Activated naive CD8-positive, alpha-beta T cell treated with anti-CD3 and anti-CD28 coated beads for 36 hours (primary cell): ENCODE measurements at places on chromosomes 13 and 19.
A peak's percentile ranks its signal among the peaks of the same experiment; 100 is the strongest.

DNA sequence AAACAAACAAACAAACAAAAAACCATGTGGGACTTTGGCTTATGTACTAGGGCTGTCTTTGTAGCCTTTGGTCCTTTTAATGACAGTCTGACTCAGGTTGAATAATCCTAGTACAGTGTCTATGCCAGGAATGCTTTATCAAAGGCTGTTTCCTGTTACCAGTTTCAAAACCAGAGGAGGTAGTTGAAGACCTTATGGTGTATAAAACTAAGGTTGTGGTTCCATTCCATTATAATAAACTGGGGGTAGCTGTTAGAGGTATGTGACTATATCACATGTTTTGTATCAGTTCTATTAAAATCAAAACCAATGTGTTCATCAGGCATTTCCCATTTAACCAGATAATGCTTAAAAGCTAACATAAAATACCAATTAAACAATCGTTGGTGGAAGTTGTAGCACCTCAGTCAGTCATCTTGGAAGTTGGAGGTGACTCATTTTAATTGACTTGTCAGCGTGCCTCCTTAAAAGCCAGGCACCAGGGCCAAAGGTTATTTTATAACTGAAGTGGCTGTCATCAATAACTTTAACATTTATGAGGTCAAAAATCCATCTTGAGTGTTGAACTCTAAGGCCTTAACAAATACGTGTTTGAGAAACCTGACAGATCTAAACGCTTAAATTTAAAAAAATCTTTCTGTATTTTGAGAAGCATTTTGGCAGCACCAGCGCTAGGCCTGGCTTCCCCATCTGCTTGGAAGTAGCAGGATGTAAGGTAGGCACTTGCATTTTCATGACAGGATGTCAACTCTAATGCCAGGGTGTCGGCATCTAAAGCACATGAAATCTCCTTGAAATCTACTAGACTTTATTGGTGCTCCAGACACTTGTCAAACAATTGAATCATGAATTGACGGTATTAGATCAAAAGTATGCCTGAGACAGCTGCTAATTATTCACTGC lies 162.5 kb downstream of the LMO7 start:
- H3K4me1 ChIP-seq, result peaks cover 37% of the 10 kb centered on the region
- no peak overlapping the region for H3K4me3 ChIP-seq
- DNase-seq, result peak; percentile 6
- H3K27ac ChIP-seq, result peak overlapping the region; percentile 9

DNA sequence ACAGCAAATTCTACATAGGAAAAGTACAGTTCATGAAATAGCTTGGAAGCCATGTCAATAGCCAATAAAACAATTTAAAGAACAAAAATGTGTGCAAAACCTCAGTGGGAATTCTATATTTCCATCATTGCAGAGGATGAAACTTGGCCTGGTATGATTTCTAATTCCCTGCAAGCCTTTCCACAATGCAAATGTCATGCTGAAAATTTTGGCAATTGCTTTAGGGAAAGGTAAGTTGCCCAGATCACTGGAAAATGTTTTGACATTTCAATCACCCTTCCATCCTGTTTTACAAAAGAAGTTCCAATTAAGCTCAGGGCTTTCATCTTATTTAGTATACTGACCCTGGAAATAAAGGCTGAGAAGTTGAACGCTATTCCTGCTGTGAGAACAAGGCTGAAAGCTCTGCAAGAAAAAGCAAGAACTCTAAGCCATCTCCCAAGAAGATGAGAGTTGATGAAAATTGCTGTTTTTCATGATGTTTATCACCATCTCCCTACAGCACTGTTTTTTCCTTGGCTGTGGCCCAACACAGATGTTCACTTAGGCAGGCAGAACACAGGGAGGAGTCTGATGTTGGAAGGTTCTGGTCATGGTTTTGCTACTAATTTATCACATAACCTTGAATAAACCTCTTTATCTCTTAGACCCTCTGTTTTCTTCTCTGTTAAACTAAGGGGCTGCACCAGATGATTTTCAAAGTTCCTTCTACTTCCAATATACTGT lies 263.7 kb downstream of the KCTD12 start:
- no peak overlapping the region for H3K27ac ChIP-seq
- H3K36me3 ChIP-seq, result no peaks in the 10 kb centered on the region
- H3K4me1 ChIP-seq, result no peaks in the 10 kb centered on the region
- H3K4me3 ChIP-seq, result no peak overlapping the region
- no peak for DNase-seq
- H3K27me3 ChIP-seq, result peaks cover 21% of the 10 kb centered on the region

DNA sequence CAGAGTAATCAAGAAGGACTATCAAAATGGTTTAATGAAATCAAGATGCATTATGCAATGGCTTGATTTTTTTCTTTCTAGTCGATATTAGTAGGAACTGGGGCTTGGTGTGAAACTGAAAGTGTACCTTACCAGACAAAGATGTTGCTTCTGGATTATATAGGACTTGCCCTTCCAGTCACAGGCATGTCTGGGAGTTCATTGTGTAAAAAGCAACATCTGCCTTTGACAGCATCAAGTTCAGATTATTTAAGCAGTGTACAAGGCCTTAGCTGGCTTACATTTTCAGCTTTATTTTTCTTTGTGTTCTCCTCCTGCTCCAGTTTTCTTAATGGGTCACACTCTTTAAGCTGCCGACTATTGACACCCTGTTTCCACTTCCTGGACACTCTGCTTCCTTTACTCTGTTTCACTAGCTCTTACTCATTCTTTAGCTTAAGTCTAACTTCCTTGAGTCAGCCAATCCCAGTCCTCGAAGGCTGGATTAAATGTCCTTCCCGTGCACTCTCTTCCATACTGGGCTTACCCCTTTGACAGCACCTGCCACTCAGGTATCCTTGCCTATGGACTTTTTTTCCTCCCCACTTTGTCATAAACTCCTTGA lies 29.4 kb upstream of the OLFM4 start:
- no peaks in the 10 kb centered on the region for H3K36me3 ChIP-seq
- H3K4me1 ChIP-seq, result no peaks in the 10 kb centered on the region
- no peak for DNase-seq
- H3K4me3 ChIP-seq, result no peak overlapping the region

GRCh38 chr13:89454681-89455080 lies 1783.5 kb downstream of the SLITRK5 start:
- no peak overlapping the region for H3K4me3 ChIP-seq
- no peaks in the 10 kb centered on the region for H3K4me1 ChIP-seq
- H3K36me3 ChIP-seq, result no peaks in the 10 kb centered on the region

- DNase-seq, result no peak
- H3K27me3 ChIP-seq, result peaks cover 36% of the 10 kb centered on the region
- peaks cover 3% of the 10 kb centered on the region for H3K4me1 ChIP-seq
- no peak overlapping the region for H3K4me3 ChIP-seq
- no peak overlapping the region for H3K27ac ChIP-seq
These were observed 5.3 kb downstream of the GPC6 start for GRCh38 chr13:93231867-93232266.

DNA sequence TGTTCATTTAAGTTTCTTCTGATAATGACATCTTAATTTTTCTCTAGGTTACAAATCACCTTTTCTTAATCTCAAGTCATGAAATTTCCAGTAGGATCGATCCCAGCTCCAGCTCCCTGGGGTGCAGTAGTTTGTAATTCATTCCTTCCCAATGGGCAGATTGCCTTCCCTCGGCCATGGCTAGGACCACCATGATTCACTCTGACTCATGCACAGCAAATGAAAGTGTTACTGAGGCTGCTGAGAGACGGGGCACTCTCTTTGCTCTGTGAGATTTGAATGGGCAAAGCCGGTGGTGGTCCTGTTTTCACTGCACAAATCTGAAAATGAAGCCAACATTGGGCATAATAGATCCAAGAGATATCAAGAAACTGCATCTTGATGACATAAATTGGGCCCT lies 202.8 kb upstream of the IRS2 start:
- peaks cover 6% of the 10 kb centered on the region for H3K27me3 ChIP-seq
- no peak overlapping the region for H3K27ac ChIP-seq
- H3K4me3 ChIP-seq, result no peak overlapping the region
- no peak for DNase-seq
- no peaks in the 10 kb centered on the region for H3K4me1 ChIP-seq

DNA sequence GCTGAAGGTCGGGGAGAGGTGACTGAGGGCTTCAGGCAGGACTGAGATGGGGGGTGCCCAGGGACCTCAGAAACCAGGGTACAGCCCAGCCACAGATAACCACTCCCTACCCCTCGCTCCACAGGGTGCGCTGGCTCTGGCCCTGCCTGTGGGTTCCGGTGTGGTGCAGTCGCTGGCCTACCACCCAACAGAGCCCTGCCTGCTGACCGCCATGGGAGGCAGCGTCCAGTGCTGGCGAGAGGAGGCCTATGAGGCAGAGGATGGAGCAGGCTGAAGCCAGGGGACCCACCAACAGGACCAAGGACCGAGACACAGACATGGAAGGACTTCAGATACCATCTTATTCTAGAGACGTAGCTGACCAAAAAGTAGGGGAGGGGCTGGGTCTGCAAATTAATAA lies 6.3 kb downstream of the DHPS start:
- peaks cover 34% of the 10 kb centered on the region for H3K36me3 ChIP-seq
- H3K27ac ChIP-seq, result no peak overlapping the region
- no peak for DNase-seq
- peaks cover 30% of the 10 kb centered on the region for H3K4me1 ChIP-seq
- H3K4me3 ChIP-seq, result no peak overlapping the region

DNA sequence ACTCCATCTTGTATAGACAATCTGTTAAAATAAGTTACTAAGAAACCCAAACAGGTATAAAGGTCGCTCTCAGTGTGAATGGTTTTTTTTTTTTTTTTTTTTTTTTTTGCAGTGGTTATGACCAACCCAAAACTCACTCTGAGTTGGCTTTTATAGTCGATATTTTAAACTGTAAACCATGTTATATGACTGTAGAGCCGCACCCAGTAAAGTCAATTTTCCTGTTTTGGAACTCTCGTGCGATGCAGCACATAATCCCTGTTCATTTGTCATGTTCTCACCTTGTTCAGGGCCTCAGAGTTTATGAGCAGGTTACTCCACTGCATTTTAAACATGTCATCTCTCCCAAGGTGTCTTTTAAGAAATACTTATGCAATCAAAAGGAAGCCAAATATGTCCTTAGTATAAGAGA lies 112.5 kb downstream of the KLF5 start:
- no peaks in the 10 kb centered on the region for H3K36me3 ChIP-seq
- H3K27ac ChIP-seq, result no peak overlapping the region
- no peak for DNase-seq
- no peak overlapping the region for H3K4me3 ChIP-seq
- peaks cover 4% of the 10 kb centered on the region for H3K4me1 ChIP-seq

- H3K36me3 ChIP-seq, result no peaks in the 10 kb centered on the region
- H3K27ac ChIP-seq, result no peak overlapping the region
- H3K4me3 ChIP-seq, result no peak overlapping the region
- H3K4me1 ChIP-seq, result peaks cover 6% of the 10 kb centered on the region
These were observed 154.2 kb downstream of the ZNF486 start for GRCh38 chr19:20321139-20321763.

DNA sequence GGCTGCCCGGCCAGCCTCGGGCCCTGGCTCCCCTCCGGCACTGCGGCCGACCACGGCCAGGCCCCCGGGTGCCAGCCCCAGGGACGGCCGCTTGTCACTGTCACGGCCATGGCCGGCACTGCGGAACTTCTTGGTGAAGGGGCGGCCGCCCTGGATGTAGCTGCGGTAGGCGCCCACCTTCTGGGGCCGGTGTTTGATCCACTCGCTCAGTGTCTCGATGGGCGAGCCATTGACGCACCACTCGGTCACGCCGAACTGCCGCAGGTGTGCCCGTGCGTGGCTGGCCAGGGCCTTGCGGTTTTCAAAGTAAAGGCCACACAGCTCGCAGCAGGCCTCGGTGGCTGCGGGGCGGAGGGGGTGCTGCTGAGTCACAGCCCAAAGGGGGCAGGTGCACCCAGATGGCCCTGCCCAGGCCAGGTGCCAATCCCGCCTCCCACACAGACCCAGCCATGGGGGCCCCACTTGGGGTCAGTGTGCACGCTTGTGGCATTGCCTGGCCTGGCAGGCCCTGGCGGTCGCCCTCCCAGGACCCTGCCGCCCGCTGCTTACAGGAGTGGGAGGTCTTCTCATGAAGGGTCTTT lies 6.0 kb upstream of the AKAP8L start:
- no peaks in the 10 kb centered on the region for H3K27me3 ChIP-seq
- no peak overlapping the region for H3K27ac ChIP-seq
- no peak overlapping the region for H3K4me3 ChIP-seq
- no peak for DNase-seq
- H3K36me3 ChIP-seq, result peaks cover 38% of the 10 kb centered on the region

GRCh38 chr19:13163609-13164342 lies 13.6 kb downstream of the IER2 start:
- DNase-seq, result peak; percentile 62
- peaks cover 2% of the 10 kb centered on the region for H3K36me3 ChIP-seq
- H3K4me1 ChIP-seq, result peaks cover 64% of the 10 kb centered on the region
- peak overlapping the region; percentile 92 for H3K27ac ChIP-seq
- H3K4me3 ChIP-seq, result peak overlapping the region; percentile 70

DNA sequence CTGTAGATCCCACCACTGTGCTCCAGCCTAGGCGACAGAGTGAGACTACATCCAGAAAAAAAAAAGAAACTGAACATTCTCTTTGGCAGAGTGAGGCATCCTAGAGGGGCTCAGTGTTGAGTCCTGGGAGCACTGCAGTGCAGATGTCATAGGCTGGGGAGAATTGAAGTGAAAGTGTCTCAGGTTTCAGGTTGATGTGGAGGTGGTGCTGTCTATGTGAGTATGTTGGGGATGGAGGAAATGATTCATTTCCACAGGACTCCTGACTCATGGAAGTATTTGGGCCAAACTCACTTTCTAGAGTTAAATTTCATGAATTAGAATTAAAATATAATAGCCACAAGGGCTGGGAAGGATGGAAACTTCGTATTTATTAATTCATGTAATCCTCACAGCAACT lies 134.4 kb upstream of the TSC22D1 start:
- H3K4me3 ChIP-seq, result no peak overlapping the region
- peak overlapping the region; percentile 54 for H3K27ac ChIP-seq
- peak; percentile 48 for DNase-seq
- peaks cover 23% of the 10 kb centered on the region for H3K27me3 ChIP-seq
- no peaks in the 10 kb centered on the region for H3K36me3 ChIP-seq
- peaks cover 20% of the 10 kb centered on the region for H3K4me1 ChIP-seq

DNA sequence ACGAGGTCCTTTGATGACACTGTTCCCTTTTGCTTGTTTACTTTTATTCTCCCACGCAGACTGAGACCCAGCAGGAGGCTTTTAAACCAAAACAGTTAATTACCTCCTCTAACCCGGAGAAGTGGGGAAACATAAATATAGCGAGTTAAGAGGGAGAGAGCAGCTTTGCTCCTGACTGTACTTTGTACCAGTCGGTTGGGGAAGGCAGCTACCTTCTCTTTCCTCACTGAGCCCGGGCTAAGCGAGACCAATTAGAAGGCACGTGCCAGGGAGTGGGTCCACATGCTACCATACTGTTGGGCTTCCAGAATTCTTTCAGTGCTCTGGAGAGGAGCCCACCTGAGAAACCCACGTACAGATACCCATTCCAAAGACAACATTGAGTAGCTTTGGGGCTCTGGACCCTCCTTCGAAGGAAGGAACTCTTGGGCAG lies 124.2 kb downstream of the ZIC5 start:
- H3K27ac ChIP-seq, result no peak overlapping the region
- DNase-seq, result no peak
- no peak overlapping the region for H3K4me3 ChIP-seq
- H3K36me3 ChIP-seq, result no peaks in the 10 kb centered on the region
- H3K27me3 ChIP-seq, result no peaks in the 10 kb centered on the region
